Activated CD8-positive, alpha-beta memory T cell treated with anti-CD3 and anti-CD28 coated beads, Interleukin-2, amount 10 ng/mL, durations not matched to agents 7 days and 5 days (primary cell): ENCODE measurements at places on chromosomes 2 and 18.

- no peak for DNase-seq
- H3K36me3 ChIP-seq = peaks cover 40% of the 10 kb centered on the region
- no peak overlapping the region for H3K4me3 ChIP-seq
- H3K27me3 ChIP-seq = no peaks in the 10 kb centered on the region
- H3K27ac ChIP-seq = no peak overlapping the region
Measured at GRCh38 chr2:98441706-98442450, 2.8 kb upstream of the INPP4A start.

GRCh38 chr2:96233436-96233835, 24.8 kb upstream of the STARD7 start:
- no peak overlapping the region for H3K27ac ChIP-seq
- H3K4me3 ChIP-seq = no peak overlapping the region
- no peaks in the 10 kb centered on the region for H3K36me3 ChIP-seq
- no peaks in the 10 kb centered on the region for H3K27me3 ChIP-seq

DNA sequence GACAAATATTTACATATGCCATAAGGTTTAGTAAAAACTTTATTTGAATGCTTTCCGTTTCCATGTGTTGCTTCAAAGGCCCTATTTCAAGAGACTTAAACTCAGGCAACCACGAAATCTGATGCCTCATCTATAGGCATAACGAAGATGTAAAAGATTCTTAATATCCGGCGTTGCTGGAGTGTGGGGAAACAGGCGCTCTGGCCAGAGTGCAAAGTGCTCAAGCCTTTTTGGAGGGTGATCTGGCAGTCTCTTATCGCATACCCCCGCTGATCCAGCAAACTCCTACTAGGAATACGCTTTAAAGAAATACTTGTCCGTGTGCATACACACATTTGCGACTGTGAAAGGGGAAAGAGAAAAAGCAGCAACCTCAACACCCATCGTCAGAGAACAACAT, 108.8 kb downstream of the NOL10 start:
- no peak overlapping the region for H3K4me3 ChIP-seq
- peaks cover 12% of the 10 kb centered on the region for H3K36me3 ChIP-seq
- H3K4me1 ChIP-seq = peaks cover 3% of the 10 kb centered on the region
- H3K27me3 ChIP-seq = no peaks in the 10 kb centered on the region
- no peak for DNase-seq
- H3K27ac ChIP-seq = no peak overlapping the region

GRCh38 chr2:196335221-196335634, 163.8 kb upstream of the STK17B start:
- DNase-seq = no peak
- peaks cover 15% of the 10 kb centered on the region for H3K4me1 ChIP-seq
- H3K27me3 ChIP-seq = no peaks in the 10 kb centered on the region
- no peaks in the 10 kb centered on the region for H3K36me3 ChIP-seq
- no peak overlapping the region for H3K4me3 ChIP-seq
- H3K27ac ChIP-seq = no peak overlapping the region

GRCh38 chr2:227623226-227623625, 5.9 kb downstream of the SCYGR4 start:
- DNase-seq = no peak
- no peak overlapping the region for H3K27ac ChIP-seq
- no peak overlapping the region for H3K4me3 ChIP-seq
- peaks cover 33% of the 10 kb centered on the region for H3K27me3 ChIP-seq
- no peaks in the 10 kb centered on the region for H3K36me3 ChIP-seq
- H3K4me1 ChIP-seq = peaks cover 3% of the 10 kb centered on the region

DNA sequence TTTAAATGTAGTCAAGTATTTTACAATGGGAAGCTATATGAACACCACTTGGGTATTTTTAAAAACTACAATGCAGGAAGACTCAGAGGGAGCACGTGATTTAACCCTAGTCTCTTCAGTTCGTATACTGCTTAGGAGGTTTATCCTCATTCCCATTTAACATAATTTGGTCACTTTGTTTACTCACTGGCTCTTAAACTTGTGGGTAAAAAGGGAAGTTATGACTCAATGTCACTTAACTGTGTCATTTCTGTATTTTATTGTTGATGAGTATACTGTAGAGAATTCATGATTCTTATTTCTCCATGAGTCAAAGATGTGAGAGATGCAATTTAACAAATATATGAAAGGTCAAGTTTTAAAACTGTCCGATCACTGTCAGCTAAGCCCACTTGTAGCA, 48.2 kb downstream of the SLC66A3 start:
- H3K27ac ChIP-seq = no peak overlapping the region
- no peak for DNase-seq
- H3K36me3 ChIP-seq = peaks cover 16% of the 10 kb centered on the region
- peaks cover 21% of the 10 kb centered on the region for H3K4me1 ChIP-seq
- no peak overlapping the region for H3K4me3 ChIP-seq

- H3K36me3 ChIP-seq = no peaks in the 10 kb centered on the region
- H3K27ac ChIP-seq = no peak overlapping the region
Measured at GRCh38 chr2:214226061-214226460, 184.8 kb upstream of the VWC2L start.

- peaks cover 8% of the 10 kb centered on the region for H3K27me3 ChIP-seq
- peaks cover 43% of the 10 kb centered on the region for H3K4me1 ChIP-seq
- DNase-seq = no peak
- no peak overlapping the region for H3K27ac ChIP-seq
Measured at GRCh38 chr2:48109491-48110204, 203.3 kb upstream of the FBXO11 start.

DNA sequence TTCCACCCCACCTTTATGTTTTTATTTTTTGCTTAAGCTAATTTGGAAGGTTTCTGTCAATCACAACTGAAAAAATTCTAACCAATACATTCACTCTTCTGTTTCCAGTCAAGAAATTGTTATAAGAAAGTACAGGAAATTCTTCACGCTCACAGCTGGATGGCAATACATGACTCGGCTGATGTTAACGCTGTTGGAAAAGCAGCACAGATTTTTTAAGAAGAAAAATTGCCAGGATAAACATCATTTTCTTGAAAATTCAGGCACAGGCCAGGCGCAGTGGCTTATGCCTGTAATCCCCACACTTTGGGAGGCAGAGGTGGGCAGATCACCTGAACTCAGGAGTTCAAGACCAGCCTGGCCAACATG, 46.1 kb downstream of the STPG4 start:
- H3K36me3 ChIP-seq = no peaks in the 10 kb centered on the region
- no peak overlapping the region for H3K27ac ChIP-seq
- DNase-seq = no peak
- H3K4me3 ChIP-seq = no peak overlapping the region
- peaks cover 4% of the 10 kb centered on the region for H3K27me3 ChIP-seq

DNA sequence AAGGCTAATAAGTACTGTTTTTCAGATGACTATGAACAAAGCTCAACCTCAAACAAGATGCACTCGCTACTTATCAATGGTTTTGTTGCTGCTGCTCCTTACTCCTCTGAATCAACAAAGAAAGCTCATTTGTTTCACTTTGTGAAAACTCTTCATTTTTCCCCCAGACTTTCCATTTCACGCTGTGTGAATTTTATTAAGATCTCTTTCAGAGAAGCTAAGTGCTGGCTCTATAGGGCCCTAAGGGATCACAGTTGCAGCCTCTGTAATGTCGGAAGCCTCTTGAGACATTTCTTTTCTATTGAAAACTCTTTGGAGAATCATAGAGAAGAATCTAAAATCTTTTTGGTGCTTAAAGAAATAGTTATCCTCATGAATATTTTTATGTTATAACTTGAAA, 209.8 kb downstream of the CD226 start:
- H3K36me3 ChIP-seq = peaks cover 2% of the 10 kb centered on the region
- no peak overlapping the region for H3K27ac ChIP-seq
- DNase-seq = no peak
- no peaks in the 10 kb centered on the region for H3K4me1 ChIP-seq
- no peaks in the 10 kb centered on the region for H3K27me3 ChIP-seq

DNA sequence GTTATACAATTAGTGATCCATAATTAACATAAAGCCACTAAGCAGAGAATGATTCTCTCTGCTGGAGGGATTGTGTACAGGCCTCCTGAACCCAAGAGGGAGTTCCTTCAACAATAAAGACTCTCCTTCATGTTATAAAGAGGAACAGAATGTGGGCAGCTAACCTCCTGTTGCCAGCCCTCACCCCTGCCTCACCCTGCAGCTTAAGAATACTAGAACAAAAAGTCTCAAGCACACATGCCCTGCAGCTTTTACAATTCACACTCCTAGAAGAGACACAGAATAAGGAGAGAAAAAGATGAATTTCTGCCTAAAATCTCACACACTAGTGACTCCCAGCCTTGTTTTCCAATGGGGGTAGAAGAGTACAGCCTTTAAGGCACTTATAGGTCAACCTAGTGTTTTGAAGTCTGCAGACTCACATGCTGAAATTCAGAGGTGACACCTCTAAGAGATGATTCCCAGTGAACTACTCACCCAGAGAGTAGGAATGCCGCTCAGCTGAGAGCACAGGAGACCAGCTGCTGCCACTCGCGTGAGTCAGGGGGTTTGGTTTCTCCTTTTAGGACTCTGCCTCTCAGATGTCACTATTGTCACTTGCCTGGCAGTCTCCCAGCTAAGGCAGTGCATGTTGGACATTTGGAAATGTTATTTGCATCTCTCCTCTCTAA, 32.5 kb upstream of the IL1RL1 start:
- DNase-seq = no peak
- H3K27me3 ChIP-seq = no peaks in the 10 kb centered on the region
- no peak overlapping the region for H3K4me3 ChIP-seq
- peaks cover 21% of the 10 kb centered on the region for H3K36me3 ChIP-seq
- H3K27ac ChIP-seq = peak overlapping the region; percentile 17
- H3K4me1 ChIP-seq = peaks cover 47% of the 10 kb centered on the region

GRCh38 chr2:60554646-60555065, 1.2 kb upstream of the BCL11A start:
- no peak overlapping the region for H3K27ac ChIP-seq
- DNase-seq = no peak

DNA sequence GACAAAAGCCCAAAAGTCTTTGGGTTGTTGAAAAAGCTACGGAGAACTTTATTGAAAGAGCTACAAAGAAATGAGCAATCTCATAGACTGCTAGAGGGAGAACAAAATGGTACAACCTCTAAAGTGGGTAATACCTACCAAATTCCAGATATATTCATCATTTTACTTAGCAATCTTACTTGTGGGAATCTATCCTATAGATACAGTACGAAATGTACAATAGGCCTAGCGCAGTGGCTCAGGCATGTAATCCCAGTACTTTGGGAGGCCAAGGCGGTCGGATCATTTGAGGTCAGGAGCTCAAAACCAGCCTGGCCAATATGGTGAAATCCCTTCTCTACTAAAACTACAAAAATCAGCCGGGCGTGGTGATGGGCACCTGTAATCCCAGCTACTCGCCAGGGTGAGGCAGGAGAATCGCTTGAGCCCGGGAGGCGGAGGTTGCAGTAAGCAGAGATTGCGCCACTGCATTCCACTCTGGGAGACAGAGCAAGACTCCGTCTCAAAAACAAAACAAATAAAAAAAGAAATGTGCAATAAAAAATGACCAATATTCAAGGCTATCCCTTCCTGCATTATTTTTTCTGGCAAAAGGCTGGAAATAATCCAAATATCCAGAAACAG, 10.1 kb downstream of the EXOC6B start:
- DNase-seq = no peak
- H3K4me3 ChIP-seq = no peak overlapping the region
- H3K27ac ChIP-seq = no peak overlapping the region

GRCh38 chr2:98324181-98324580, 22.1 kb upstream of the CNGA3 start:
- no peak overlapping the region for H3K4me3 ChIP-seq
- peaks cover 7% of the 10 kb centered on the region for H3K36me3 ChIP-seq
- H3K27ac ChIP-seq = no peak overlapping the region
- DNase-seq = no peak
- H3K4me1 ChIP-seq = no peaks in the 10 kb centered on the region

DNA sequence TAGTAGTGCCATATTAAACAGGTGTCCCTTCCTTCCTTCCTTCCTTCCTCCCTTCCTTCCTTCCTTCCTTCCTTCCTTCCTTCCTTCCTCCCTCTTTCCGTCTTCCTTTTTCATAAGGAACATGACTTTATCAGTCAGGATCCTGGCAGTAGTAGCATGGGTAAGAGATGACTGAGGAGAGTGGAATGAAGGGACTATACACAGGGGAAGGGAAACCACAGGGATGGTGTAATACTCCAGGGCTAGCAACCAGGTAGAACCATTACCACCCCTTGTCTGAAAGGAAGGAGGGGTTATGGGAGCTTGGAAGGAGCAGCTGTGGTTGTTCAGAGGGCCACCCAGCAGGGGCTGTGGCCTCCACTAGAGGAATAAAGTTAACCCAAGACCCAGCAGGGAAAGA, 23.2 kb upstream of the KDM3A start:
- no peaks in the 10 kb centered on the region for H3K4me1 ChIP-seq
- H3K27me3 ChIP-seq = peaks cover 40% of the 10 kb centered on the region
- DNase-seq = no peak

DNA sequence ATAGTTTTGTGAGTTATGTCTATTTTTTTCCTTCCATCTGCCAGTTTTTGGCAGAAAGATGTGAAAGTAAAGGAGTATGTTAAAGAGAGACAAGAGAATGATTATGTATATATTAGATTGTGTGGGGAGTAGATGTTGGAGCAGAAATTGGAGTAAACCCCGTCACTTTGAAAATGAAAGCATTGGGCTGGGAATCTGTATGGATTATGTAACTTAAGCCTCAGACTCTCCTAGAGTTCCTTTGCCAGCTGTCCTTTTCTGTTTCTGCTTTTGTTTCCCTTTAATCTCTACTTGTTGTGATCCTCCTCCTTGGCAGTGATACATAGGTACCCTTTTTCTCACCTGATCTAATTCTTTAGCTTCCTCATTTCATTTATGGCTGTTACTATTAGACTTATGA, 19.2 kb downstream of the CCDC138 start:
- H3K27me3 ChIP-seq = no peaks in the 10 kb centered on the region
- peaks cover 58% of the 10 kb centered on the region for H3K36me3 ChIP-seq
- no peak overlapping the region for H3K4me3 ChIP-seq
- no peak overlapping the region for H3K27ac ChIP-seq
- no peaks in the 10 kb centered on the region for H3K4me1 ChIP-seq

DNA sequence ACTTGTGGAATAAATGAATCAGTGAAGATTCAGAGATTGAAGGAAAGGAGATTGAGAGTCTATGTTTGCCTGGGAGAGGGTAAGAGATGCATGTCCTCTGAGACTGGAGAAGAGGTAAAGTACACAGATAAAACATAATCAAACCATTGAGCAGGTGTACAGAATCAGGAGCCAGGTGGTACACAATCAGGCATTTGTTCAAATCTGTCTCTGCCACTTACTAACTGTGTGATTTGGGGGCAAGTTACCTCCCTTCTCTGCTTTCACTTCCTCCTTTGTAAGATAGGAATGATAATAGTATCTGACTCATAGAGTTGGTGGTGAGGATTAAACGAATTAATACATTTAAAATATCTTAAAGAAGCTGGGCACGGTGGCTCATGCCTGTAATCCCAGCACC, 94.0 kb downstream of the CDK15 start:
- no peak for DNase-seq
- no peak overlapping the region for H3K4me3 ChIP-seq
- H3K27me3 ChIP-seq = peaks cover 33% of the 10 kb centered on the region
- H3K4me1 ChIP-seq = peaks cover 12% of the 10 kb centered on the region
- no peak overlapping the region for H3K27ac ChIP-seq

GRCh38 chr2:34785206-34785785, 1186.2 kb upstream of the FAM98A start:
- H3K27me3 ChIP-seq = no peaks in the 10 kb centered on the region
- no peak overlapping the region for H3K27ac ChIP-seq
- no peaks in the 10 kb centered on the region for H3K4me1 ChIP-seq
